ENCODE measurements at places on chromosomes 5 and 9. TPM values are rescaled to one million over a fixed set of nuclear protein-coding genes. Genes with fewer than 3 reads are reported as not detected.

DNA sequence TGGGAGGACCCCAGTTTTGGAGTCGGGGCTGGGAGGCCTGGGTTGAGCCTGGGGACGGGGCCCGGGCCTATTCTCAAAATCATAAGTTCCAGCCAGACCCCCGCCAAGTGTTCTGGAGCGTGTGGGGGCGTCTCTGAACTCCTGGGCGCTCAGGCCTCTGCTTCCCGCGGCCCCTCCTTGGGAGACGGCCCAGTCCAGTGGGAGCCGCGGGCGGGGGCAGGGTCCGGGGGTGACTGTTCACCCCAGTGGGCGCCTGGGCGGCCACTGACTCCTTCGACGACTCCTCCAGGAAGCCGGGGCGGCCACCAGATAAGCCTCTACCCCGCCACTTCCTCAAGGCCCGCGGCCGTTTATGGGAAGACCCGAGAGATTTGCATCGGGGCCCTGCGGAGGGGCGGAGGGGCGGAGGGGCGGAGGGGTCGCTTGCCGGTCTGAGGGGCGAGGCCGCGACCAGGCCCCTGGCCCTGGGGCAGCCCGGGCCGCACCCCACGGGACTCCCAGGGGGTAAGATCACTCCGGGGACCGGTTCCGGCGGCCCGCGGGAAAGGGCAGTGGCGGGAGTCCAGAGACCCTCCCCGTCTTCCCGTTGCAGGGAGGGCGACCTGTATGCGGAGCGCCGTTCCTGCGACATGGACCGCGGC lies 655 bp downstream of the TOR4A start:
- no peak for DNase-seq

GRCh38 chr9:119005162-119005561 lies 364.1 kb downstream of the BRINP1 start:
- DNase-seq = no peak

The SPINK7 gene
- total RNA-seq = not detected

The FOXD4L6 gene
- total RNA-seq = 0.28 TPM

The LOX gene
- total RNA-seq = 8.7 TPM

GRCh38 chr5:17735761-17736160 lies 101.5 kb downstream of the TAF11L14 start:
- DNase-seq = no peak

DNA sequence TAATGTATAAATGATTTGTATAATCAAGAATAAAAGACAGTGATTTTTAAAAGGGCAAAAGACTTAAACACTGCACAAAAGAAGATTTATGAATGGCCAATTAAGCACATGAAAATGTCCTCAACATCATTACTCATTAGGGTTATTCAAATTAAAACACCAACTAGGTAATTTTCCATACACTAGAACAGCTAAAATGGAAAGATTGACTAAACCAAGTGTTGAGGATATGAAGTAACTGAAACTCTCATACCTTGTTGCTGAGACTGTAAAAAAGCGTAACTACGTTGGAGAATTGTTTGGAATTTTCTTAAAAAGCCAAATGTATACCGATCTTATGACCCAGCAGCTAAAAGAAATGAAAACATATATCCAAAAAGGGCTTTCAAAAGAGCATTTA lies 144.9 kb downstream of the SGCD start:
- no peak for DNase-seq

- DNase-seq = no peak
Observed at GRCh38 chr5:140246378-140247122, 56.4 kb downstream of the PFDN1 start.

DNA sequence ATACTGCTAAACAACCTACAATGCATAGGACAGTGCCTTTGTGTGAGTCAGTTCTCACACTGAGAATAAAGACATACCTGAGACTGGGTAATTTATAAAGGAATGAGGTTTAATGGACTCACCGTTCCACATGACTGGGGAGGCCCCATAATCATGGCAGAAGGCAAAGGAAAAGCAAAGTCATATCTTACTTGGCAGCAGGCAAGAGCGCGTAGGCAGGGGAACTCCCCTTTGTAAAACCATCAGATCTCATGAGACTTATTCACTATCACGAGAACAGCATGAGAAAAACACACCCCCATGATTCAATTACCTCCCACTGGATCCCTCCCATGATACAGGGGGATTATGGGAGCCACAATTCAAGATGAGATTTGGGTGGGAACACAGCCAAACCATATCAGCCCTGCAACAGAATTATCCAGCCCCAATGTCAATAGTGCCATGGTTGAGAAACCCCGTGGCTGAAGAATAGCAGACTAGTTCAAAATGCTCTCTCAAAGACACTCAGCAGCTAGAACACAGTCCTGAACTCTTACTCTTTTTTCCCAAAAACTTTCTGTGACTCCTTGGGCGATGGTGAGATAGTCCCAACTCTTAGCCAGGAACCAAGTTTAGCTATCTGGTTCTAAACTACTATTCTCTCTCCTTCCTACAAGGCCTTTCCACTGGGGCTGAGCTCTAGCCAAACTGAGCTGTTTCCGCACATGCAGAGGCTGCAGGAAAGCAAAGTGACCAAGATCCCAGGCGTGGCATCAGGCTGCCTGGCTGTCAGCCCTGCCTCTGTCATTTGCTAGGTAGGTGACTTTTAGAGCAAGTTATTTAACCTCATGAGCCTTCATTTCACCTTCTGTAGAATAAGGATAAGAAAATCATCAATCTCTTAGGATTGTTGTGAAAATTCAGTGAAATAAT lies 21.7 kb downstream of the FAT2 start:
- no peak for DNase-seq

GRCh38 chr9:20200991-20201431 lies 412.2 kb upstream of the SLC24A2 start:
- no peak for DNase-seq

GRCh38 chr5:33629999-33630398 lies 189.2 kb downstream of the TARS1 start:
- DNase-seq = no peak

The SPINK1 gene
- 444 TPM for total RNA-seq

The ADGRD2 gene
- not detected for total RNA-seq

The GMCL2 gene
- not detected for total RNA-seq

DNA sequence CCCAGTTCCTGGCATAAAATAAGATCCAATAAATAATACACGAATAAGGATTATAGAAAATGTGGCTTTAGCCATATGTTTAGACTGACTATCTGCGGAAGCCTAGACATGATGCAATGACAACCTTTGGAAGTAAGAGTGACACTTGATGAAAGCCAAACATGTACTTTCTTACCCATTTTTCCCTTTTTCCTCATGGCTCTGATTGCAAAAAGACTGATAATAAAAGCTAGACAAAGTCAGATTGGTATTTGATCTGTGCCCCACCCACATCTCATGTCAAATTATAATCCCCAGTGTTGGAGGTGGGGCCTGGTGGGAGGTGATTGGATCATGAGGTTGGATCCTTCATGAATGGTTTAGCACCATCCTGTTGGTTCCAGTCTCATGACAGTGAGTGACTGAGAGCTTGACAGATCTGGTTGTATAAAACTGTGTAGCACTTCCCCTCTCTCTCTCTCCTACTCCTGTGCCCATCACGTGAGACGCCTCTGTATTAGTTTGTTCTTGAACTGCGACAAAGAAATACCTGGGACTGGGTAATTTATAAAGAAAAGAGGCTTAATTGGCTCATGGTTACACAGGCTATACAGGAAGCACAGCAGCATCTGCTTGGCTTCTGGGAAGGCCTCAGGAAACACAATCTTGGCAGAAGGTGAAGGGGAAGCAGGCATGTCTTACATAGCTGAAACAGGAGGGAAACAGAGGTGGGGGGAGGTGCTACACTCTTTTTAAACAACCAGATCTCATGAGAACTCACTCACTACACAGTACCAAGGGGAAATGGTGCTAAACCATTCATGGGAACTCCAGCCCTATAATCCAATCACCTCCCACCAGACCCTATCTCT lies 243.4 kb upstream of the PIK3R1 start:
- DNase-seq = no peak

The CCDC183 gene
- 0.38 TPM for total RNA-seq

DNA sequence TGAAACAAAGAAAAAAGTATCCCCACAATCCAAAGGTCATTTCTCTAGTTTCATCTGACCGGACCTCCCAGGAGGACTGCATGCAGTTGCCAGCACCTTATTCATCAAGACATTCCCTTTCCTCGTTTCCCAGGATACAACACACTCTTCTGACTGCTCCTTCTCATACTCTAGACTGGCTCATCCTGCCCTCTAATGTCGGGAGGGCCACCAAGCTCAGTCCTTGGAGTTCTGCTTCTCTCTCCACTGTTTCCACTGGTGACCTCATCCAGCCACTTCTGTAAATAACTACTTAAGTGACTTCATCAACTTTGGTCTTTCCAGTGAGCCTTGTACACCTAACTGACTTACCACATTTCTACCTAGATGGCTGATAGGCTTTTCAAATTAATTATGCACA lies 179.1 kb downstream of the EPB41L4A start:
- peak; percentile 58 for DNase-seq

The SLC46A2 gene
- total RNA-seq = not detected

DNA sequence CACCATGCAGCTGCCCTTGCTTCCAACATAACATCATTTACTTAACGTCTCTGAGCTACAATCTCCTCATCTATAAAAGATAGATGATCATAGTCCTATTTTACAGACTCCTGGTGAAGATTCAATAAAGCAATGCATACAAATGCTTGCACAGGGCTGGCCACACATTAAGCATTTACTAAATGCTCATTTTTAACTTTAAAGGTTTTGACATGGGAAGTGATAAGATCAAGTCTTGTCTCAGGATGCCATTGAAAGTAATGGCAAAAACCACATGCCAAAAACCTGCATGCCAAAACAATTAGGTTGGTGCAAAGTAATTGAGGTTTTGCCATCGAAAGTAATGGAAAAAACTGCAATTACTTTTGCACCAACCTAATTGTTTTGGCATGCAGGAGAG lies 181.2 kb upstream of the ADRA1B start:
- DNase-seq = no peak

Data from Calu3 (cell line).